ENCODE measurements at places on chromosomes 4 and X. TPM values are rescaled to one million over a fixed set of nuclear protein-coding genes. Genes with fewer than 3 reads are reported as not detected.

DNA sequence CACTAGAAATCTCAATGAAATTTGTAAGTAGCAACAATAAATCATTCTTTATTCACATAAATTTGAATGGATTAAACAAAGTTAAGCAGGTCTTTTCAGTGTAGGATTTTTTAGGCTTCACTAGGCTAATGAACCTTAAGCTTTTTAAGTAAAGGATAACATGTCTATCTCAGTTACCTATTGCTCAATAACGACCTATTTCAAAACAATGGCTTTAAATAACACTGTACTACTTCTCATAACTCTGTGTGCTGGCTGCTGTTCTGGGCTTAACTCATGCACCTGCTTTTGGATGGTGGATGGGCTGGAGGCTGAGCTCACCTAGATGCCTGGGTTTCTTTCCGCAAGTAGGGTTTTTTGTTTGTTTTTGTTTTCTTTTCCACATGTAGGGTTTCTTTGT lies 495.0 kb upstream of the SLIT2 start:
- no peak for DNase-seq

DNA sequence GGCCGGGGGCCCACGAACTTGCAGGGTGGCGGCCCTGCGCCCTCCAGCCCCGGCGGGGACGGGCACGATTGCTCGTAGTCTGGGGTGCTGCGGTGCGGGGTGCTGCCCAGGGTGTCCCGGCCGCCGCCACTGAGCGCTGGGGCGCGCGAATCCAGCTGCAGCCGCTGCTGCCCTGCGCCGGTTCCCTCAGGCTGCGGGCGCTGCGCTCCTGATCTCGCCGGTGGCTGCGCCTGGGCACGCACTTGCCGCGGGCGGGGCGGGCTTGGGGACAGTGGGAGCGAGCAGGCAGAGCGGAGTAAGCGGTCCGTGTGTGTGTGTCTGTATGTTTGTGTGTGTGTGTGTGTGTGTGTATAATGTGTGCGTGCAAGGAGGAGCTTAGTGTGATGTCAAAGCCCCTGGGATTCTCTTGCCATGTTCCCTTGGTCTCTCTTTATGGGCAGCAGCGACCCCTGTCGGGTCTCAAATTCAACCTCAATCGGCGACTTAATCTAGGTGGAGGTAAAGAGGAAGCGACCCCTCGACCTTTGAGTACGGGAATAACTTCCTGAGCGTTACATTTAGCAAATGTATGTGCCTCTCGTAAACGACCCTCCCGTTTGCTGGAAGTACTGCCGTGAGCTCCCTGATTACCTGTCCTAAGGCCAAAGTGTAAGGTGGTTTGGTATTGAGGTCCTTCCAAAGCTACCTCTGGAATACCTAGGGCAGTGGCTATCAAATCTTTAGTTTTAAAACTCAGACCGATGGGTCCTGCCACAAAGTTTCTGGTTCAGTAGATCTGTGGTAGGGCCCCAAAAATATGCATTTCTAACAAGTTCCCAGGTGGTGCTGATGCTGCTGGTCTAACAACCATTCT lies at the start of gene RNF150:
RNF150 (minus strand) TSS at position 324 of the 853 bp plus-strand sequence.
- peak; percentile 97 for DNase-seq

DNA sequence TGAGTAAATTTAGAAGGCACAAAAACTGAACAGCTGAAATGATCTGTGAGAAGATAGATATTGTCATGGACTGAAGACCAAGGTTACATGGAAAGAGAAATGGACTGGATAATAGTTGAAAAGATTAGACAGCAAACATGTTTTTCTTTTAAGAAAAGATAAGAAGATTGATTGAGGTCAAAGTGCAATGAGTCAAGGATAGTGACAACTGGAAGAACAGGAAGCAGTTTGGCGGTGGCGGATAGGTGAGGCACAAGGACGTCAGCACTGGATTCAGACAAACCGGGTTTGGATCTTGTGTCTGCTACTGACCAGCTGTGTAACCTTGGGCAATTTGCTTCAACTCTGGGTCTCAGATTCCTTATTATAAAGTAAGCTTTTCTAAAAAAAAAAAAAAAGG lies 2.0 kb upstream of the HPGD start:
- DNase-seq: no peak

- no peak for DNase-seq
These were observed 9.6 kb upstream of the SLAIN2 start for GRCh38 chr4:48331577-48332330.

- no peak for DNase-seq
These were observed 100.4 kb downstream of the HS6ST2 start for GRCh38 chrX:132858018-132858417.

- DNase-seq: no peak
These were observed 8.0 kb downstream of the OFD1 start for GRCh38 chrX:13742397-13743176.

GRCh38 chrX:23819385-23820234 lies 36.6 kb downstream of the SAT1 start:
- no peak for DNase-seq

GRCh38 chr4:88746206-88746605 lies 48.6 kb upstream of the NAP1L5 start:
- peak; percentile 40 for DNase-seq

- no peak for DNase-seq
These were observed 72.7 kb downstream of the EFNB1 start for GRCh38 chrX:68901519-68901918.

- no peak for DNase-seq
These were observed 5.8 kb downstream of the AFAP1 start for GRCh38 chr4:7933651-7934510.

DNA sequence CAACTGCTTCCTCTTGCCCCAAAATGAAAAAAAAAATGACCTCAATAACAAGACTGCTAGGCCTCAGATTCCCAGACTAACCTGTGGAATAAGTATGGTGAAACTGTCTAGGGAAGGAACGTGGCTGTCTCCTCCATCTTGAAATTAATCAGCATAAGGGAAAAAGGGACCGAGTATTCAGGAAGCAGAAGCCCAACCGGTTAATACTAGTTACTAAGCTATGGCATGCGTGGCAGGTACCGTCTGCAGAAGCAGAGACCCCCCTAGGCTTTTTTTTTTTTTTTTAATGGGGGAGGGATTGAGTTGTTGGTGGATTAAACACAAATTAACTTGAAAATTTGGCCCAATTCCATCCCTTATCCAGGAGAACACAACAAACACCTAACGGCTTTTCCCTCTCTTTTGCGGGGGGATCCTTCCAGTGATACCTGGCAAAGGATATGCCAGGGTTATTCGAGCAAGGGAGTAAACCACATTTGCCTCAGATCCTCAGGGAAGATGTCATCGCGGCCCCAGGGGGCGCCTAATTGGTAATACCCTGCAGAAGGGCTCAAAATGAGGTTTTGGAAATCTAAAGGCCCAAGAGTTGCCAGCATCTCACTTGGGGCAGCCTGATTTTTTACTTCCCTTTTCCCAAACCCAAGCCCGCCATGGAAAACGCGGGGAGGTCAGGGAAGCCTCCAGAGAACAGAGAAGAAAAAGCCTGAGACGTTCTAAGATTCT lies 893 bp downstream of the RLIM start:
- DNase-seq: peak; percentile 6

GRCh38 chr4:119084513-119084912 lies 51.1 kb upstream of the MYOZ2 start:
- DNase-seq: no peak

DNA sequence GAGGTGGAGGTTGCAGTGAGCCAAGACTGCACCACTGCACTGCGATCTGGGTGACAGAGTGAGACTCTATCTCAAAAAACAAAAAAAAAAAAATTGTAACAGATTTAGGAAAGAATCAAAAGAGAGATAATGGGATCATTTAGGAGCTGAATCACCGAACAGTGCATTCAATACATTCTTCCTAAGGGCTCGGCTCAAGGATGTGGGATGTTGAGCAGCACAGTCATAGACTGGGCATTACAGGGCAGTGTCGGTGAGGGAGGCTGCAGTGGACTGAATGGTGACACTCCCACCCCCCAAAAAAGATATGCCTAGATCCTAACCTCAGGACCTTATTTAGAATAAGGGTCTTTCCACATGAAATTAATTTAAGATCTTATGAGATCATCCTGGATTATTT lies 70.0 kb downstream of the EVC2 start:
- no peak for DNase-seq

DNA sequence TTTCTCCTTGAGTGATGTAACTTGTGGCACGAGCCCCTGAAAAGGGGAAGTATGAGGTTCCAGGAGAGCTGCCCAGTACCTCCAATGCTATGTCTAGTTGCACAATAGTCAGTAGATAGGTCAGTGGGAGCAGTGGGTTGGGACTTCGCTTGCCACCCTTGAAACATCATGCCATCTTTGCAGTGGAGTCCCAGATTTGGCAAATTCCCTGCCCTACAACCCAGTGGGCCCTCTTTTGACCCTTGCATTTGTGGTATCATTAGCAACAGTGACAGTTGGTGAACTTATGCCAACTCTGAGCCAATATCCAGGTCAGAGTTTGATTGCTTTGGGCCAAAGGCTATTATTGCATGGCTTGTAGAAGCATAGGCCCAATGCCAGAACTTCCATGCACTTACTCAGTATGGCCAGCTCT lies 12.3 kb downstream of the FHL1 start:
- DNase-seq: no peak

DNA sequence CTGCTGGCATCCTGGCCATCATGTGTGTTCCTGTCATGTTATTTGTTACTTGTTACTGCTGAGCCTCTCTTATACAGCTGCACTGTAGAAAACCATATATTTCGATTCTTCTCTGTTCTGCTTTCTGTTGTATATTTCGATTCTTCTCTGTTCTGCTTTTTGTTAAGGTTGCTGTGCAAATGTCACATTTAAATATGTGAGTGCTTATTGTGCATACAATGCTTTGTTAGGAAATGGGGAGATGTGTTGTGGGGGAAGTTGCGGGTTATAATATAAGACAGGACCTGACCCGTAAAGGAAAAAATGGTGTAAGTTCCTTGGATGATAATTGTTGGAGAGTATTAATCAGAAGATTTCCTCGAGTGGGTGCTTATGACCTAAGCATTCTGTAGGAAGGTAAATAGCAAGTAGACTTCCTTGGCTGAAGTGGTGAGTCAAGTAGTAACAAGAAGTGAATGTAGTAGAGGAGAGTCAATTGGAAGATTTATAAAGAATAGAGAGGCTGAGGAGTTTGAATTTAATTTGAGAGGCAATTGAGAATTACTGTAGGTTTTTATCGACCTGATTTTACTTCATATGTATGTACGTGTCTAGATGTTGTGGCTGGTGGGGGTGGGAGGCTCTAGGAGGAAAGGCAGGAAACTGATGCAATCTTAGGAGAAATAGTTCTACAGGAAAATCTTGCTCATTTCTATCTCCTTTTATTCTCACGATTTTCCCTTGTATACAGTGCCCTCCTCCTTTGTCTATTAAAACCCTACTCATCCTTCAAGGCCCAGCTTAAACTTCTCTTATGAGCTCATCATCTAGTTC lies 8.5 kb downstream of the OGT start:
- no peak for DNase-seq

DNA sequence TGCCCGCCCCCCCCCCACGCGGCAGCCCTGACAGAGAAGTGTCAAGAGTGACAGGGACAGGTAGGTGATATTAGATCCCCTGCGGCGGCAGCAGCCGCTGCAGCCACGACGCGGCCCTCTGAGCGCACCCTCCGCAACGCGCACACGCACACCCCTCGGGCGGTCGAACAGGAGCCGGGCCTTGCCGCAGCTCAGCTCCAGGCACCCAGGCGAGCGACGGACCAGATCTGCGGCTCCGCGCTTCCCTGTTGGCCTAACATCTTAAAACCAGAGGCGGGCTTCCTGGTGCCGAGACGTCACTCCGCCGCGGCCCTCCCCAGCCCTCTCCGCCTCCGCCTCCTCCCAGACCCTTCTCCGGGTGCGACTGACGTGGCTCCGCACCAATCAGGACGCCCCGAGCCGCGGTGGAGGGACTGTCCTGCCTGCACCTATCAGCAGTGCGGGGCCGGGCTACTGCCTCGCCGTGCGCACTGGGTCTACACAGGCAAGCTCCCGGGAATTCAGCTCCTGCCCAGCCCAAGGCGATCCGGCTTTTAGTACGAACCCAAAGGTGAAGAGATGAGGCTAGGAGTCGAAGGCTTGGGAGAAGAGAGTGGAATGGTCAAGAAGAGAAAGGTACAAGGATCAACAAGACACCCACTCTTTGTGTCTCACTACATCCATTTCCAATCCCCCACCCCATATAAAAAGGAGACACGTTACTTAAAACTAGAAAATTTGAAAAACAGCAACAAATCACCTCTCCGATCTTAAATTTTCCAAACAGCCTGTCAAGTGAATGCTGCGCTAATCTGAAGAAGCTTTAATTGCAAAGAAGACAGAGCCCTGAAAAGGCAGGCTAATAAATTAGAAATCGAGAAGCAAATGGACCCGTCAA lies at the start of gene PITX2:
PITX2 (minus strand) TSS at position 237 of the 877 bp plus-strand sequence. CDS start 617 bp downstream, outside the sequence.
- no peak for DNase-seq

- DNase-seq: peak; percentile 76
These were observed 23.5 kb upstream of the SYNPO2 start for GRCh38 chr4:118865091-118865708.

GRCh38 chr4:87657525-87657924 lies 7.4 kb downstream of the DMP1 start:
- DNase-seq: no peak

GRCh38 chr4:185730849-185731608 lies 81.0 kb downstream of the SORBS2 start:
- DNase-seq: no peak

GRCh38 chrX:91122151-91122694 lies 312.4 kb upstream of the PABPC5 start:
- DNase-seq: no peak

DNA sequence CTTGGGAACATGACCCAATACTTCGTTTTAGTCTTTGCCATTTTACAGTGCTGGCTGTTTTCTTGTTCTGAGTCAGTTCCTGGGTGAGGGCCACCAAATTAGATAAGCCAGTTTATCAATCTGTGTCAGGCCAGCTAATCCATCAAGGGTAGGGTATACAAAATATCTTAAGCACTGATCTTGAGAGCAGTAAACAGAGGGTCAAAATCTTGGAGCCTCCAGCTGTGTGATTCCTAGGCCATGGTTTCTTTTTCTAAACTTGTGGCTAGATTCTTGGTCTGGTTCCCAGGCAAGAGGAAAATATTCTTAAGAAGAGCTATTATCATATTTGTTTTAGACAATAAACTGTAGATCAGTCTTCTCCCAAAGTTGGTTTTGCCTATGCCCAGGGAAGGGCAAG lies 1396.6 kb upstream of the PABPC4L start:
- no peak for DNase-seq

GRCh38 chrX:30851449-30851848 lies 37.6 kb downstream of the TAB3 start:
- DNase-seq: no peak

GRCh38 chr4:26793735-26794134 lies 66.9 kb upstream of the STIM2 start:
- DNase-seq: no peak

GRCh38 chr4:139963708-139964107 lies 190.3 kb downstream of the MAML3 start:
- DNase-seq: peak; percentile 65

GRCh38 chr4:76035799-76036380 lies at the start of gene CXCL11:
Gene CXCL11 (minus strand): TSS chr4:76036070. CDS start chr4:76035987, 83 bp downstream.
- DNase-seq: no peak

Gene ANXA10
- not detected for total RNA-seq

Gene PCDH11X
- total RNA-seq: 0.06 TPM

Gene HTN3
- not detected for total RNA-seq

Gene APELA
- not detected for total RNA-seq

Gene IL9R
- not detected for total RNA-seq

Gene CLGN
- total RNA-seq: 3.5 TPM

Gene ARX
- total RNA-seq: not detected

Gene TCP11X2
- total RNA-seq: not detected

Gene PABPC5
- not detected for total RNA-seq

Gene IL15
- total RNA-seq: not detected

Gene PPP4R3C
- not detected for total RNA-seq

Gene CENPVL2
- total RNA-seq: not detected

Gene SPATA18
- 0.37 TPM for total RNA-seq

Gene SMIM10L2A
- not detected for total RNA-seq

Gene MTCP1
- 6.5 TPM for total RNA-seq

Gene SSX4
- total RNA-seq: not detected

Gene CSAG1
- total RNA-seq: not detected

Gene NPY1R
- not detected for total RNA-seq
